ENCODE measurements at places on chromosomes 12 and 14. TPM values are rescaled to one million over a fixed set of nuclear protein-coding genes. Genes with fewer than 3 reads are reported as not detected.

The CCDC175 gene
- total RNA-seq, result not detected

The IRAK4 gene
- 20.2 TPM for total RNA-seq

The CCDC184 gene
- total RNA-seq, result 1.2 TPM

The FGD6 gene
- total RNA-seq, result 8.1 TPM

The SLC25A47 gene
- total RNA-seq, result not detected

The ALG10 gene
- total RNA-seq, result 7.3 TPM

The B4GALNT1 gene
- 77.3 TPM for total RNA-seq

GRCh38 chr14:104230119-104230815 lies 91.9 kb downstream of the KIF26A start:
- DNase-seq, result no peak

- DNase-seq, result peak; percentile 46
Measured at GRCh38 chr12:112686373-112686772, 105.2 kb upstream of the RPH3A start.

GRCh38 chr14:91839749-91840148 lies 27.6 kb downstream of the TC2N start:
- no peak for DNase-seq

DNA sequence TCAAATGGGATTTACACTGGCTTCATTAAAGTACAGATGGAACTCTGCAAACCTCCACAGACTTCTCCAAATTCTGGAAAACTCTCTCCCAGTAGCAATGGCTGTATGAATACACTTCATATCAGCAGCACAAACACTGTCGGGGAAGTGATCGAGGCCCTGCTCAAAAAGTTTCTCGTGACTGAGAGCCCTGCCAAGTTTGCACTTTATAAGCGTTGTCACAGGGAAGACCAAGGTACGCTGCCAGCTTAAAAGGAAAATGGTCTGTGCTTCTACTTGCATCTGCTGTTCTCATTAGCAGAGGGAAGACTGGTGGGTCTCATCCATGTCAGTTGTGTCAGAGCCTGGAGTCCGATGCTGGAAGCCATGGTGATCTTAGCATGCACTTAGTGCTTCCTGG lies 71.0 kb downstream of the GNS start:
- no peak for DNase-seq

- DNase-seq, result no peak
Measured at GRCh38 chr12:23950210-23950774, 822 bp upstream of the SOX5 start.

GRCh38 chr12:78118486-78118885 lies 287.8 kb downstream of the NAV3 start:
- DNase-seq, result no peak

- DNase-seq, result no peak
Measured at GRCh38 chr12:131283191-131283861, 329.6 kb downstream of the ADGRD1 start.

GRCh38 chr14:76808011-76808410 lies 4.7 kb downstream of the ANGEL1 start:
- DNase-seq, result no peak

DNA sequence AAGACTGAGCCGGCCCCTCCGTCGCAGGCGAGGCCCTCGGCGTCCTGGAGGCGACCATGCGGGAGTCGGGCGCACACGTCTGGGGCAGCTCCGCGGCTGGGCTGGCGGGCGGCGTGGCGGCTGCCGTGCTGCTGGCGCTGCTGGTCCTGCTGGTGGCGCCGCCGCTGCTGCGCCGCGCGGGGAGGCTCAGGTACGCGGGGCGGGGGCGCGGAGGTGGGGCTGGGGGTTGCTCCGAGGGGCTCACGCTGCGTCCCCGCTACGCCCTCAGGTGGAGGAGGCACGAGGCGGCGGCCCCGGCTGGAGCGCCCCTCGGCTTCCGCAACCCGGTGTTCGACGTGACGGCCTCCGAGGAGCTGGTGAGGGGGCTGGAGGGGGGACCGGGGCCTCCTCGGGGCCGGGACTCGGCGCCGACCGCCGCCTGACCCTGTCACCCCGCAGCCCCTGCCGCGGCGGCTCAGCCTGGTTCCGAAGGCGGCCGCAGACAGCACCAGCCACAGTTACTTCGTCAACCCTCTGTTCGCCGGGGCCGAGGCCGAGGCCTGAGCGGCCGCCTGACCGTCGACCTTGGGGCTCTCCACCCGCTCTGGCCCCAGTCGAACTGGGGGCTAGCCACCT lies 7.8 kb downstream of the AMN start:
- DNase-seq, result no peak

GRCh38 chr12:88083634-88084033 lies 54.4 kb upstream of the C12orf50 start:
- DNase-seq, result no peak

DNA sequence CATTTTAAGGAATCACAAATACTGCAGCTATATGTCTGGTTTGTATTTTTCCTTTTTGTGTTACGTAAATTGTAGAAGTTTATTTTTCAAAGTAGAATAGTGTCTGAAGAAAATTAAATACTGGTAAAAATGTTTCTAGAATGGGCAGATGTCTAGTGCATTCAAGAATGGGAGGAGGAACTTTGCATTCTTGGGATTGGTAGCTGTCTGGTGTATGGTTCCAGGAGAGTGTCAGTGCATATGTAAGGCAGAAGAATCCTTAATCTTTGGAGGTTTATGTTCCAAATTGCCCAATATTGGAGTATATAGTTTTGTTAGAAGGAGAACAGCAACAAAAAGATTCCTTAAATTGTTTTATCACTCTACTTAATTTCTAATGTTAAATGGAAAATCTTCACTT lies 13.5 kb downstream of the PAPOLA start:
- DNase-seq, result no peak

- DNase-seq, result no peak
Measured at GRCh38 chr12:101740566-101740965, 1.3 kb upstream of the SYCP3 start.

GRCh38 chr12:27779920-27780611 lies at the start of the genes KLHL42 and MANSC4:
KLHL42 (plus strand) TSS chr12:27780233; CDS start chr12:27780331, 98 bp downstream.
MANSC4 (minus strand) TSS chr12:27780236; CDS start chr12:27771276, 8,960 bp downstream.
- peak; percentile 28 for DNase-seq

DNA sequence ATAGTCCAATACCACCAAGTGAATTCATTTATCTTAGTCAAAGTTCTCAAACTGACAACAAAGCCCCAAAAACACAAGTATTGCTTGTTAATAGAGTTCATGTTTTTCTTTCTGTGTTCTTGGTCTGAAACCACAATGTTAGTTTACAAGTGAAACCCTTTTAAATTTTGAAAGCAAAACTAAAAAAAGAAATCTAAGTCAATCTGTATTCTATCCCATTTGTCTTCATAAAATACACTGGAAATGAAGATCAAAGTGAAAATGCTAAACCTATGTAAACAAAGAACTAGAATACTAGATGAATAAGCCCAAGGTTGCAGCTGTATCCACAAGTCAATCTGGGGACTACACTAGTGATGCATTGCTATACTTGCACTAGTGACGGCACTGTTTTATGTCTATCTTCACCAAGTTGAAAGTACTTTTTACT lies 10.4 kb downstream of the MAP4K5 start:
- peak; percentile 16 for DNase-seq

DNA sequence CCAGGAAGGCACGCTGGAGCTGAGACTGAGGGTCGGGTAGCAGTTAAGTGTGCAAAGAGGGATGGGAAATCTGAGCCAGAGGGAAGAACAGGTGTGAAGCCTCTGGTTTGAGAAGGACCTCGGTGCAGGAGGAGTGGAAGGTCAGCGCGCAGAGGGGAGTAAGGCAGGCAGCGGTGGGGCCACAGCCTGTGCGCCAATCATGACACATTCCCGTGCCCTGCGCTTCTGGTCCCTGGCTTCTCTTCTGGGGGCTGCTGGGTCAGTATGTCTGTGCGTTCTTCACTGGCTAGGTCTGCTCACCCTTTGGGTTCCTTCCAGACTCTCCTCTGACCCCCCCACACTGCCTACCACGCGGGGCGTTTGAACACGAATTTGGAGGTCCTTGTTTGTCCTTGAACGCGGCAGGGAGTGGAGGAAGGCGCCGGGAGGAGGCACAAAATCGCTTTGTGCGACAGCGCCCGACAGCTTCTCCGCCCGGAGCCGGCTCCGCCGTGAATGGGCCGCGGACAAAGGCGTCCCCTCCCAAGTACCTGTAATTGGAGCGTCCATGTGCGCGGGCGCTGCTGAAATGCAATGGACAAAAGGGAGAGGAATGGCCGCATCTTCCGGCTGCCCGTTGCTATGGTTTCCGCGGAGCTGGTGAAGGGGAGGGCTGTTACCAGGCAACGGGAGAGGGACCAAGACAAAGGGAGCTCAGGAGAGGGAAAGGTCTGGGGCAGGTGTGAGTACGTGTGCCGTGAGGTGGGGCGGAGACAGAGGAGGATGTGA lies 207.2 kb upstream of the SRRM4 start:
- DNase-seq, result no peak

- peak; percentile 78 for DNase-seq
Measured at GRCh38 chr12:13223179-13223804, 26.8 kb downstream of the EMP1 start.

GRCh38 chr14:91573894-91574837 lies 64.1 kb upstream of the PPP4R3A start:
- DNase-seq, result peak; percentile 18

DNA sequence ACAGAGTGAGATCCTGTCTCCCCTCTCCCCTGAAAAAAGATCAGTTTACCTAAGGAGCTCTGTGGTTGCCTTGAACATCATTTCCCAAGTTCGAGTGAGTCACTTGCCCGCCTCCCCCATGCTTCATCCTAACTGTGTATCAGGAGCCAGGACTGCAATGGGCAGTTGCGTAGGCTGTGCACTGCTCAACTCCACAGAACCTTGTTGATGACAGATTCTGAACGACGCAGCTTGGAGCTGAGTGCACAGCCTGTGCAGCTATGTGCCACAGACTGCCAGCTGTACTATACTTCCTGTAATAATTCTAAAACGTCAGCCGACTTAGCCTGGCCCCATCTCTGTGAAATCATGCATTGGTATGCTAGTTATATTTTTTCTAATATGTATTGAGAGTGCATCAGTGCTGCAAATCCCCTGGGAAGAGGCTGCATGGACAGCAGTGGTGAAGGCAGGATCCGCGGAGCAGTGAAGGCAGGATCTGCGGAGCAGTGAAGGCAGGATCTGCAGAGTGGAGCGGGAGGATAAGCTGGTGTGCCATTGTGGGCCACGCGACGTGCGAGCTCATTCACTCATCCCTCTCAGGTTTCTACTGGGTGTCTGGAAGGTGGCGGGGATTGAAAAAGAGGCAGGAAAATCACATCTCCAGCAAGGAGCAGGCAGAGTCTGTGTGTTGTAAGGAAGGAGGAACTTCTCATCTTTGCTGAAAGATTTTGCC lies 80.8 kb downstream of the GALNT9 start:
- no peak for DNase-seq

DNA sequence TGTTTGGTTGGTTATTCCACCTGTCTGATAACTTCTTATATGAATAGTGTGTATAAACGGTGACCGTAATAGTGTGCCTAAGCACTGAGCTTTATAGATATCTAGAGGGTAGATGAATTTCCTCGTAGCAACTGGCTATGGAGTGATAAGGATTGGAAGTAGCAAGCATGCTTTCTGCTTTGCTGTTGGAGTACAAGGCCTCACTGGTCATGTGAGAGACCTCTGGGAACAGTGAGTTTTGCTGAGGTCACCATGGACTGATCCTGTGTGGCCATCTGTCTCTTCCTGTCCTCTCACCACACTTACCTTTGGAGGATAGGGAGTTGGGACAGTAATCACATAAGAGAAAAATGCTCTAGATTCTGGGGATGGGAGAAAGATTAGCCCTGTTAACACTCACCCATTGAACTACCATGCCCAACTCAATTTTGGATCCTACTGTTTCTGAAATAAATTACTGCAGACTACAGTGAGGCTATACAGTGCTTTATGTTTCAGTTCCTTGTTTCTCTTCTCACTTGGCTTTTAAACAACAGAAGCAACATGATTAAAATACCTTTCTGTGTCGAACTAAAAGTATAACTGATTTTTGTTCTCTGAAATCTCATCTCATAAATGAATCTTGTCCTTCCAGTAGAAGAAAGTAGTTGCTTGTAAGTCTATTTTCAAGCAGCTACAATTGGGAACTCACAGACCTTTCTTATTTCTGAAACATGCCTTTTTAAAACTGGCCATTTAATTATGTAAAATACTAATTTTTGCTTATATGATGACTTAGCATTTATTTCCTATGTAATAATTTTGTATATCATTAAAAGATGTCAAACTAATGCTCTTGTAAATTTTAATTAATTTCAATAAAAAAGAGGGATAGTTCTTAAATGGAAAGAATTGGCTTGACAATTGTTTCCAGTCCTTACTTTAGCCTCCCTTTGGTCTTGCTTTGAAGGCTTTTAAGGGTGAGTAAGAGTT lies 8.3 kb downstream of the TMX1 start:
- DNase-seq, result no peak

DNA sequence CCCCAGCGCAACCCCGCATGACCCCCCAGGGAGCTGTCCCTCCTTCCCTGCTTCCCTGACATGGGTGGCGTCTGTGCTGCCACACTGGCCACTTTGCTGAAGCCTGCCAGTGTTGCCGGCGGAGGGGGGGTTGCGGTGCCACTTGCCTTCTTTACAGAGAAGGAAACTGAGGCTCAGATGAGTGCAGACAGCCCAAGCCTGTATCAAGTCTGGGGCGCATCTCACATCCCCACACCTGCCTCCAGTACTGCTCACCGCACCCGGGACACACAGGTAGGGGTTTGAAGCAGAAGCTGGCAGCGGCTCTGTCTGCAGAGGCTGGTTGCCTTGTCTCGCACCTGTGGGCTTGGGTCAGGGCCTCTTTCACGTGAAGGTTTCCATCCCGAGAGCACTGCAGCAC lies 104.7 kb upstream of the RTL1 start:
- no peak for DNase-seq

DNA sequence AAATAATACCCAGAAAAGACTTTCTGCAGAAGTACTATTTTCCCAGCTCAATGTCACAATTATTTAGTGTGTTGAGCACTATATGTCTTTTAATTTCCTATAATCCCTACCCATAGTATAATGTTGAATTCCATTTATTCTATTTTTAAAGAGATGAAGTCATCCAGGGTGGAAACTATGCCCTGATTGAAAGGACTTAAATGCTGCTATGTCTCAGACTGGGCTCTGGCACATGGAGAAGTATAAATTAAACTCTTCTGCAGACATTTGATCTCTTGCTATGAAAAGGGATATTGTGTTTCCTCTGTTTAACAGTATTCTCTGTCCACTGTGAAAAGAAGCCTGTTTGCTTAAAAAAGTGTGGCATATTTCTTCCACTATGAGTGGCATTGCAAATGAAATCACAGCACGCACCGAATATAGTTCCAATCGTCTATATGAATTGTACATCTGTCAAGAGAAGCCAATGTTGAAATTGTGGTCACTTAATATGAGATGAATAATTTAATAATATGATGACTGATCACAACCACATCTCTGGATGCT lies 192.3 kb downstream of the BCAT1 start:
- no peak for DNase-seq

DNA sequence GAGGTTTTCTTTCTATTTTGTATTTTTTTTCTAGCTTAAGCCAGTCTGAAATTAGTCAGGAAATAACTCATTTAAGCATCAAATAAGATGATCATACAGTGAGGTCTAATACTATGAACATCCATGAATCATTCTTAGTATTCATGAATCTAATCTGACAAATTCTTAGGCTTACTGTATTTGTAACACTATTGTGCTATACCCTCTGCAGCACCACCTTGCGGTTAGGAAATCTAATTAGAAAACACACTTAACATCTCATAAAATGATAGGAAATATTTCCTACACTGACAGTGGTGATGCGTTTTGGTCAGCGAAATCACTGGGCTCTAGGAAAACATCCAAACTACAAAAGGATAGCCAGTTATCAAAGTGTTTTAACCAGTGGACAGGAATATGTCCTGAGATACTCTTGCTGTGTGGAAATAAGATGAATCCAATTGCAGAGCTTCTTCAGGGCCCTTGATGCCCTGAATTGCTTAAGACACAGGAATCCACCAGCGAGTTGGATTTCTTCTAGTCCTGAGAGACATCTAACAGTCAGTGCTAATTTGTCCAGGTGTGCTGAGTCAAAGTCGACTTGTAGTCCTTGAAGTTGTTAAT lies 109.3 kb upstream of the MYF6 start:
- DNase-seq, result peak; percentile 42

- DNase-seq, result peak; percentile 99
Measured at GRCh38 chr14:52552063-52552988, at the start of the genes GPR137C and TXNDC16. GPR137C (plus strand) TSS chr14:52552836; CDS start chr14:52553148, 312 bp downstream. TXNDC16 (minus strand) TSS chr14:52552505; CDS start chr14:52543557, 8,948 bp downstream.
